ENCODE measurements at places on chromosomes 7 and 10. TPM values are rescaled to one million over a fixed set of nuclear protein-coding genes. Genes with fewer than 3 reads are reported as not detected.

DNA sequence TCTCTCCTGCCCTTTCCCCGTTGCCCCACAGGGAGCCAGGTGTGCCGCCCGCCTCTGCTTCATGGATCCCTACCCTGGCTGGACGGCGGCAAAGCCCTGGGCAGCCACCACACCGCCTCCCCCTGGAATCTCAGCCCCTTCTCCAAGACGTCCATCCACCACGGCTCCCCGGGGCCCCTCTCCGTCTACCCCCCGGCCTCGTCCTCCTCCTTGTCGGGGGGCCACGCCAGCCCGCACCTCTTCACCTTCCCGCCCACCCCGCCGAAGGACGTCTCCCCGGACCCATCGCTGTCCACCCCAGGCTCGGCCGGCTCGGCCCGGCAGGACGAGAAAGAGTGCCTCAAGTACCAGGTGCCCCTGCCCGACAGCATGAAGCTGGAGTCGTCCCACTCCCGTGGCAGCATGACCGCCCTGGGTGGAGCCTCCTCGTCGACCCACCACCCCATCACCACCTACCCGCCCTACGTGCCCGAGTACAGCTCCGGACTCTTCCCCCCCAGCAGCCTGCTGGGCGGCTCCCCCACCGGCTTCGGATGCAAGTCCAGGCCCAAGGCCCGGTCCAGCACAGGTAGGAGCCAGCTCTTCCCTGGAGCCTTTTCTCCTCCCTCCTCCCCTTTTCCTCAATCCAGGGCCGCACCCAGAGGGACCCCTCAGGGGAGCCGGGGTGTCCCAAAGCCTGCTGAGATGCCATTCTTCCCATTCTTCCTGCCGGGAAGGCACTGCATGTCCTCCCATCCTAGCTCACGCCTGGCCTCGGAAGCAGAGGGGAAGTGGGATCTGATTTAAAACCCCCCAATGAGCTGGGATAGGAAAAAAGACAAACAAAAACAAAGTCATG, 4.0 kb downstream of the GATA3 start:
- no peaks in the 10 kb centered on the region for H3K4me1 ChIP-seq
- no peak for DNase-seq
- H3K27me3 ChIP-seq, result no peaks in the 10 kb centered on the region
- no peak overlapping the region for H3K4me3 ChIP-seq
- no peaks in the 10 kb centered on the region for H3K36me3 ChIP-seq

DNA sequence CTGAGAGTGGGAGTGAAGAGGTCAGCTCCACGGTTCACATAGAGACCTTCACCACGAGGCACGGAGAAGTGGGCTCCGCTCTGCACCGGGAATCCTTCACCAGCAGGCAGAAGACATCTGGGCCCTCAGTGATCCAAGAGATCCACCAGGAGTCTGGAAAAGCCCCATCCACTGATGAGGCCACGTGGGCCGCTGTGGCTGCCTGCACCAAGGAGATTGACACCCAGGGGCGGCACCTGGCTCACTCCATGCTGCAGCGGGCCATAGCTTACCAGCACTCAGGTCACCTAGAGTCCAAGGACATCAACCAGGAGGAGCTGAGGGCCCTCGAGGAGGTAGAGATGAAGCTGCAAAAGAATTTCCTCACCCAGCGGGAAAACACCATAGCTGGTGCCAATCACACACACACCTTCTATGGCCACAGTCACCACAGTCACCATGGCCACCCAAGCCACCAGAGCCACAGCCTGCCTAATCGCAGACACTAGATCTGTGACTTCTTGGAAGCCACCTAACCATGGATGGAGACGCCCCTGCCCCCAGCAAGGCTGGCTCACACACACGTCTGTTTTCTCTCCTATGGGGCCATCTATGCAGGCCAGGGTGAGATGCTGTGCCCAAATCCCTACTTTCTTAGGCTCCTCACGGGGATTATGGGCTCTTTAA, 694 bp downstream of the C10orf62 start:
- H3K27ac ChIP-seq, result no peak overlapping the region
- H3K27me3 ChIP-seq, result no peaks in the 10 kb centered on the region
- H3K4me3 ChIP-seq, result no peak overlapping the region
- DNase-seq, result no peak

GRCh38 chr7:30630986-30631385, 36.3 kb downstream of the GARS1 start:
- no peak overlapping the region for H3K4me3 ChIP-seq
- H3K4me1 ChIP-seq, result no peaks in the 10 kb centered on the region
- no peak for DNase-seq
- H3K27me3 ChIP-seq, result no peaks in the 10 kb centered on the region
- H3K27ac ChIP-seq, result no peak overlapping the region

- peaks cover 8% of the 10 kb centered on the region for H3K4me1 ChIP-seq
- peaks cover 4% of the 10 kb centered on the region for H3K27me3 ChIP-seq
- no peak overlapping the region for H3K4me3 ChIP-seq
- H3K27ac ChIP-seq, result no peak overlapping the region
- no peak for DNase-seq
Measured at GRCh38 chr7:35261041-35261440, 7.1 kb upstream of the TBX20 start.

GRCh38 chr7:21184942-21185652, 242.8 kb upstream of the SP4 start:
- no peaks in the 10 kb centered on the region for H3K4me1 ChIP-seq
- no peaks in the 10 kb centered on the region for H3K36me3 ChIP-seq
- H3K27ac ChIP-seq, result no peak overlapping the region
- no peak for DNase-seq

DNA sequence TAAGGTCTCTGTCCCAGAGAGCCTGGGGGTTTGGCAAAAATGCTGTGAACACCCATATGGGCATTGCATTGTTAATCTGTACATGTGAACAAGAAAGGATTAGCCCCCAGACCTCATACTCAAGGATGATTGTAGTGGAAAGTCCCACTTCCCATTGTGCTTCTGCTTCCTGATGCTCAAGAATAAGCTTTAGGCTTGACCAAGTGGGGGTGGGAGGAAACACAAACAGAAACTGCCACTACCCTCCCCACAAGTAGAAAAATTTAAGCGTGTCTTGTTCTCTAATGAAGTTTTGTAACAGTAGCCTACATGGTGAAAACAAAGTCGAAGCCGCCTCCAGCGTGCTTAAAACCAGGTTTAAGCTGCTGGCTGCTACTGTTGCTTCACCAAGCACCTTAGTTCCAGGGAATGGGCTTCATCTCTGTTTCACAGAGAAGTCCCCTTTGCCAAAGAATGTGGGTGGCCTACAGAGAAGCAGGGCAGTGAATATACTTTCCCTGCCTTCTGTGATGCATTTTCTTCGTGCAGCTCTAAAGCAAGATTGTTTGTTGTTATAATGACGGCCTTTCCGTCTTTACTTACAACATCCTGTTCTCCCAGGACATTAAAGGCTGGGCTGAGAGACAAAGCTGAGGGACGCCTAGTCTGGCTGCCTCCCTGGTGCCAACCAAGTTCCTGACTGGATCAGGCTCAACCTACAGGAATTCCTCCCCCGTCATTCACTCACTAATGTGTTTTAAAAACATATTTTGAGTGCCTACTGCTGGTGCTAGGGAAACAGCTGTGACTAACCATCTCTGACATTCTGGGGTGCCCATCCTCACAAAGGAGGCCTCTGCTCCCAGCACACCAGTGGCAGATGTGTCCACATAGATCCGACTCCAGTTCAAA, 32.1 kb upstream of the CCSER2 start:
- no peak overlapping the region for H3K27ac ChIP-seq
- no peak overlapping the region for H3K4me3 ChIP-seq
- H3K36me3 ChIP-seq, result no peaks in the 10 kb centered on the region
- H3K27me3 ChIP-seq, result no peaks in the 10 kb centered on the region

GRCh38 chr10:73788864-73789658, 3.7 kb downstream of the ZSWIM8 start:
- peaks cover 24% of the 10 kb centered on the region for H3K36me3 ChIP-seq
- H3K27ac ChIP-seq, result no peak overlapping the region
- H3K27me3 ChIP-seq, result no peaks in the 10 kb centered on the region
- no peak overlapping the region for H3K4me3 ChIP-seq
- DNase-seq, result no peak

GRCh38 chr7:135662123-135662372, 266 bp upstream of the STMP1 start:
- no peaks in the 10 kb centered on the region for H3K36me3 ChIP-seq
- no peaks in the 10 kb centered on the region for H3K27me3 ChIP-seq
- DNase-seq, result peak; percentile 65
- peak overlapping the region; percentile 97 for H3K4me3 ChIP-seq
- no peaks in the 10 kb centered on the region for H3K4me1 ChIP-seq

GRCh38 chr7:45000093-45001032, at the start of gene CCM2:
Gene CCM2 (plus strand): TSS chr7:45000201. CDS start chr7:45000334, 133 bp downstream.
- no peaks in the 10 kb centered on the region for H3K36me3 ChIP-seq
- peak within 1 kb of the TSS; percentile 86 for H3K4me3 ChIP-seq
- H3K27me3 ChIP-seq, result no peaks in the 10 kb centered on the region
- peaks cover 13% of the 10 kb centered on the region for H3K4me1 ChIP-seq
- peak; percentile 79 for DNase-seq

GRCh38 chr7:3682028-3682710, 381.1 kb downstream of the SDK1 start:
- no peak for DNase-seq
- H3K27ac ChIP-seq, result no peak overlapping the region
- H3K4me3 ChIP-seq, result no peak overlapping the region
- no peaks in the 10 kb centered on the region for H3K36me3 ChIP-seq
- no peaks in the 10 kb centered on the region for H3K4me1 ChIP-seq

GRCh38 chr7:106779877-106780276, 85.2 kb upstream of the PIK3CG start:
- DNase-seq, result peak; percentile 70
- no peaks in the 10 kb centered on the region for H3K36me3 ChIP-seq
- H3K27ac ChIP-seq, result no peak overlapping the region

ARHGEF35 gene
- 7.9 TPM for total RNA-seq

CPN1 gene
- total RNA-seq, result 47.9 TPM

MYPN gene
- 0.31 TPM for total RNA-seq

MYOZ1 gene
- not detected for total RNA-seq

LIPK gene
- not detected for total RNA-seq

SFRP5 gene
- total RNA-seq, result 1.6 TPM
